ENCODE measurements at places on chromosomes 3 and 15.

- DNase-seq = no peak
Observed at GRCh38 chr3:127209840-127210653, 17.1 kb downstream of the PRR23E start.

GRCh38 chr3:98906230-98906629, 4.7 kb upstream of the DCBLD2 start:
- no peak for DNase-seq

DNA sequence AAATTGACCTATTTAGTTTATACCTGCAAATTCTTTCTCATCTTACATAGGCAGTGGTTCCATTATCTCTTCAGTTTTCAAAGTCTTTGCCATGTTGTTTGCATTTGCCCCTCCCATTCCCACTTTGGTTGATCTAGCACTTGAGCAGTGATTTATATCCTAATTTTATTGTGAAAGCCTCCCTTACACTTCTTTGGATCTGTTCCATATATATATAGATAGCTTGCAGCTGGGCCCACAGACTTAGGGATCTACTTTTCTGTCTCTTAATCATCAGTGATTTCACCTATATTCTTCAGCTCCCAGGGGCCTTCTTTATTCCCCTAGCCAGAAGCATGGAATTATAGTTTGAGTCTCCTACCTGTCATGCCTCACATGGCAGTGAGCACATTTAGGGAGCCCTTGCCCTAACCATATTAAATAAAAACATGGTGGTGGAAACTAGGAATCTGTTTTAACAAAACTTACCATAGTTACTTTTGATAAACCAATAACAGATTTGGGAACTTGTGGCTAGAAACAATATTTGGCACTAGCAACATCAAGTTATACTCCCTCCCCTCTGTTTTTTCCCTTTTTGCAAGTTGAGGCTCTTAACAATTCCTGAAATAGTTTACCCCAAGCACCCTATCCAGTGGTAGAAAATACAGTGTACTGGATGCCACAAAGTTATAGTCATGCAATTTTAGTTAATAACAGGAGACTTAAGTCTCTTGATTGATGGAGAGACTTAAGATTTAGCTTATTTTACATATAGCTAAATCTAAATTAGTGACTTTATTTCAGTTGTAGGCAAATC, 41.7 kb downstream of the ARIH1 start:
- no peak for DNase-seq

DNA sequence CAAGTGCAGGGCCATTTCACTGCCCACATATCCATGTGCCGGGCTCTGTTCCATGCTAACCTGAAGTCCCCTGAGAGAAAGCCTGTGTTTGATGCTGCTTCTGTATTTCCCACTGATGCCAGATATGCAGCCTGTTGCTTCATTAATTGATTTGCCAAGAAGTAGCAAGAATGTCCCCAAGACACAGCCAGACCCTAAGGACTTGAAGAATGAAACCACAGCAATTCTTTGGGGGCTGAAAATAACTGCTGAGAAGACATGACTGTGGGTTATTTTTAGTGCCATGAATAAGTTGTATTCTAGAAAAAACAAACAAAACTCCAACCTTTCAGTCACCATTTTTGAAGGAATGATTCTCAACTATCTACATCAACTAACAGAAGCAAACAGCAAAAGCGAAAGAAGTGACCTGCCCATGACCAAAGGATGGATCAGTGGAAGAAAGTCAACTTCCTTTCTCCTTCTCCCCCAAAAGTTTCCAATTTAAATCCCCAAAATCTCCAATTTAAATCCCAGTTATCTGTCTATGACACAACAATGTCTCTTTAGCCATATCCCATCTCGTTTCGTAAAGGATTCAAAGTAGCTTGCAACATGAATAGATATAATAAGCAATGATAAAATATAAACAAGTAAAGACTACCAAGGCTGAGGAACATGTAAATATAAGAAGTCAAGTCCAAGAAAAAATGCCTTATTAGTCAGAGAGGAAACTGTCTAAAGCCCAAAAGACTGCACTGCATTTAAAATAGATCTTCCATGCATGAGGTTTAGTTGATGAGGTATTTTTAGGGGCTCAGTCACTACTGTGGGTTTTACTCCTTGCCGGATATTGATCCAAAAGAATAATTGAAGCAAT, 226.8 kb downstream of the DTWD1 start:
- no peak for DNase-seq

- no peak for DNase-seq
Observed at GRCh38 chr15:65556622-65557021, 26.4 kb downstream of the HACD3 start.

DNA sequence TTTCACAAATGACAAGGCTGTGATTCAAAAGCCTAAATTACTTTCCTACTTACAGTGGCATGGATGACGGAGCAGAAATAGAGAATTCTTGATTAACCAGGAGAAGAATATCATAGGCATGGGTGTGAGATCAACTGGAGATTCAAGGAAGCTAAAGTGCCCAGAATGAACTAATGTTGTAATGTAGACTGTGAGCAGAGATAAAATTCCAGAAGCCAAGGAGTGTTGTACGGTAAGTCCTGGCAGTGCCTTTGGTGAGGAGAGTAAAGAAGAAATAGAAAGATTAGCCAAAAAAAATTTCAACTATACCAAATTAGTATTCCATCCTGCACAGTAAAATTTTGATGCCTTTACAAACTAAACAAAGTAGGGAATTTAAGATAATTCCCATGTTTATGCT, 75.9 kb downstream of the ZBTB20 start:
- DNase-seq = no peak

GRCh38 chr3:196235452-196236122, 19.3 kb downstream of the SLC51A start:
- no peak for DNase-seq

DNA sequence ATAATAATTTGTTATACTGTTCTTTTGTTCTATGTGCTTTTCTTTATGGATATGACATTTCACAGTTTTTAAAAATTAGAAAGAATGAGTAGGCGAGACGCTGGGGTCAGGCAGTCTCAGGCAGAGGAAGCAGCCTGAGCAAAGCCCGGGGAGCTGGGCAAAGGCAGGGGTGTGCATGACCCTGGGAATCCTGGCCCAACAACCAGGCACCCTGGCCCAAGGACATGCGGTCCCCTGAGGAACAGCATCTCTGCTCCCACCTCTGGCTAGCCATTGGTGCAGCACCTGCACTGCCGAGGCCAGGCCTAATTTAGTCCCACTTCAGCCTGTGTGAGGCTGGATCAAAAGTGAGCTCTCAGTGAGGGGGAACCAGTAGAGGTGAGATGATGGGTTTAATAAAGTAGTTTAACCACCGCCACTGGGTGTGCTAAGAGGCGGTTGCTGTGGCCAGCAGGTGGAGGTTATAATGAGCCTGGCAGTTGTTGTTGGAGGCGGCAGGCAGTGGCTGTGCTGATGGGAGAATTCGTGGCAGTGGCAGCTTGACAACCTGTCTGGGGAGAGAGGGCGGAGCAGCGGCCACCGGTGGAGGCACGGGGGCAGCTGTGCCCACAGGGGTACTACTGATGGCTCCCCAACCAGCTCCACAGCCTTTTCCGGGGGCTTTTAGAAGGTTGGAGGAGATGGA, 41.5 kb downstream of the PRKCD start:
- no peak for DNase-seq

DNA sequence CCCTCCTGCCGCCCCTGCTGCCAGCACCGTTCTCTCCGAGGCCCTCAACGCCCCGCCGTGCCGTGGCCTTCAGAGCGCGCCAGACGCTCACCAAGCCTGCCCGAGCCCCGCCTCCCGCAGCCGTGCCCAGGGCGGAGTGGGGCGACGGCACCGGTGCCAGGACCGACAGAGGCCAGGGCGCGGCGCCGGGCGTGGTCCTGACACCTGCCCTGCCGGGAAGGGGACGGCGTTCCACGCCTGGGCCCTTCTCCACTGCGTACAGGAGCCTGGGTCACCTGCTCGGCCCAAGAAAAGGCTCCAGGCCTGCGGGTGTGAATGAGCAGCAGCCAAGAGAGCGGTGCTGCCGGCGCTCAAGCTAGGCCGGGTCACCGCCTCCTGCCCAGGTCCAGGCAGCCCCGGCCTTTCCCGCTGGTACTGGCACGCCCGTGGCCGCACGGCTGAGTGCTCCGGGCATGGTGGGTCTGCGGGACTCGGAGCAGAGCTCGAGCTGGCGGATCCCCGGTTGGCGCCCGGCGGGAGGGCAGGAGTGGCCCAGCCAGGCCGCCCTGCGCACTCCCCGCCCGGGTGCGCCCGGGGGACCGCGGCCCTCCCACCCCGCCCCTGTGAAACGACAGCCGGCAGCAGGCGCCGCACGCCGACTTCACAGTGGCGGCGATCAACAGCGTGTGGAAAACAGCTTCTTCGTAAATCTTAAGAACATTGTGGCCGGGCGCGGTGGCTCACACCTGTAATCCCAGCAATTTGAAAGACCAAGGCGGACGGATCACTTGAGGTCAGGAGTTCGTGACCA, 4.2 kb downstream of the OCA2 start:
- no peak for DNase-seq

- DNase-seq = no peak
Observed at GRCh38 chr3:150653110-150653561, 50.0 kb downstream of the SELENOT start.

- DNase-seq = no peak
Observed at GRCh38 chr3:165725296-165725695, 111.9 kb downstream of the BCHE start.

- no peak for DNase-seq
Observed at GRCh38 chr3:66453651-66454463, 47.0 kb downstream of the LRIG1 start.

DNA sequence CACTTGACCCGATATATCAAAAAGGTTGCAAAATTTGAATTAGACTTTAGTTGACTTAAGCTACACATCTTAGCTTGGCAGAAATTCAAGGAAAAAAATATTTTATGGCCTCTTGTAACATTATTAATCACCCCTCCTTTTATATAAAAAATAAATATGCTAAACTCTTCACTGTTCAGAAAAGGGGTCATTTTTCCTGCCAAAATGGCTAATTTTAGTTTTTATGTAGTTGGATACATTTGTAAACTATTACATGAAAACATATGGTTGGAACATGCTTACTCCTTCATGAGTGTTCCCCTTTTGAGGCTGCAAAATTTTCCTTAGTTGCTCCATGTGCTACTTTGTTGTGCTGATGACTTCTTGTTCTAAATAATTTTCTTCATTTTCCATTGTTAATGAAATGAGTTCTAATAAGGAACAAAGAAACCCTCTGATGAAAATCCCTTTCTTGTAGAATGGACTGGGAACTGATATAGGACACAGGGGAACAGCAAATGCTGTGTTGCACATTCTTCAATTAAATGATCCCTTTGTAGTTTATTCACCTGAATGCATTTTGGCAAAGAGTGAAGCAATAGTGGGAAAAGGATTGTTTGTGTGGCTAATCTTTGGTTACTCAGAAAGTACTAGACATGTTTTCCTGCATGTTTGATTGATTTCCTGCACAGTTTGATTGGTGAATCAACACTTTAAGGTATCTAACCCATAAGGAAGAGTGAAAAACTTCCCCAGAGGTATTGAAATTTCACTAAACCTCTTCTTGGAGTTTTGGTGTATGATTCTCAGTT, 349.3 kb downstream of the TIGIT start:
- DNase-seq = no peak

DNA sequence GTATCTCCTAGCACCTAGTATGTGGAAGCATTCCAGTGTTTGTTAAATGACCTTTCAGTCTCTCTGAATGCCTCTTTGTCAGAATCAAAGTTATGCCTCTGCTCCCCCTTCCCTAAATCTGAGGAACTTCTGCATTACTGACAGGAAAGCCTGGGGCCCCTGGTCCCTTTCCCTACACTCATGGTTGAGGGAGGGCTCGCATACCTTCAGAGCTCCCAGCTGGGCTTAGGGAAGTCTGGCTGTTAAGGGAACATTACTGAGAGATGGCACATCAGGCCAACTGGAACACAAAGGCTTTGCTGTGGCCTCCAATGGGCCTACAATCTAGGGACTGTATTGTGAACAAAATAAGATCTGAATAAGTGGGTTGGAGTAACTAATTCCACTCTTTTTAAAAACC, 10.3 kb downstream of the PKM start:
- DNase-seq = no peak

DNA sequence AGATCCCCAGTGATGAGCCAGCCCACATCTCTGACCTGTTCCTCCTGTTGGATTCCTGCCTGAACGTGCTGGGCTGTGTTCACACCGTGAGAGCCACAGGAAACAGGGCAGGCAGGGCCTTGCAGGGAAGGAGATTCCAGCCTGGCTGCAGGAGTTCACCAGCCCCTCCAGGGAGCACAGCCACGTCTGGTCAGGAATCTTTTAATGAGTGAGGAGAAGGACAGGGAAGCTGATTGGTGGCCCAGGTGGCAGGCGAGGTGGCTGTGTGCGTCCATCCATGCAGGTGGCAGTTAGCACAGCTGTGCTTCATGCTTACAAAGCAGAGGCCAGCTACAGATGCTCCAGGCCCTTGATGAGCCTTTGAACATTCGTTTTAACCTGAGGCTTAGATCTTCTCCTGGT, 10.5 kb downstream of the LRRK1 start:
- no peak for DNase-seq

- DNase-seq = no peak
Observed at GRCh38 chr3:115087512-115087911, 59.6 kb downstream of the ZBTB20 start.

GRCh38 chr3:124282751-124283651, 291.1 kb upstream of the ROPN1 start:
- no peak for DNase-seq

DNA sequence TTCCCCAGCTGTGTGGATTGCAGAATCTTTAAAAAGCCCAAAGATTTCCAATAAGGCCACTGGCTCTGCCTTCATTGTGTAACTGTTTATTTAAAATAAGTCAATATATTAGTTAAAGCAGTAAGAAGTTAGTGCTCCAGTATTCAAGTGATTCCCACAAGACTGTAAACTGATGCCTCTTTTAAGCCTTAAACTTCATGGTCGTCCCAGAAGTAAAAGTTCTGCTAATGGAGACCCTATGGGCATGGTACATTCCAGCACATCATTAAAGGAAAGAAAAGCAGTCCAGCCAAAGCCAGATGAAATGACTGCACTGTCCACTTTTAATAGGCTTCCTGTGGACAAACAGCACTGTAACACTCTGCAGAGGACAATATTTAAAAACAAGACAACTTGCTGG, 512.6 kb downstream of the MECOM start:
- no peak for DNase-seq
